ENCODE measurements at places on chromosomes 2 and 18.

DNA sequence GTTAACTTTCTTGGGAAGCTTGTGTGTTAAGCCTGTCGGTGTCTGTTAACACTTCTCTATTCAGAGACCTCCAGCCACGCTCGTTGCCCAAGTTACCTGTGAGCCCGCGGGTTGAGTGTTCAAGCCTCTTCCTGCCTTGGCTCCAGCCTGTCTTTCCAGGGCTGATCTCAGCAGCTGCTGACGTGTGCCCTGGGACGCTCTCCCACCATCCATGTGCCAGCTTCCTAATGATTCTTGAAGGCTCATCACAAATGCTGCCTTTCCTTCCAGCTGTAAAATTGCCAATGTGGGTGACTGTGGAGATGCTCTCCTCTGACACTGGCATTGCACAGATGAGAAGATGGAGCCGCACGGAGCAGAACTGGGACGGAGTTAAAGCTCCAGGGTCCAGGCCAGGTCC, 6.1 kb downstream of the RNF144A start:
- no peak for DNase-seq

- DNase-seq, result no peak
Measured at GRCh38 chr2:117359266-117359914, 455.1 kb upstream of the DDX18 start.

DNA sequence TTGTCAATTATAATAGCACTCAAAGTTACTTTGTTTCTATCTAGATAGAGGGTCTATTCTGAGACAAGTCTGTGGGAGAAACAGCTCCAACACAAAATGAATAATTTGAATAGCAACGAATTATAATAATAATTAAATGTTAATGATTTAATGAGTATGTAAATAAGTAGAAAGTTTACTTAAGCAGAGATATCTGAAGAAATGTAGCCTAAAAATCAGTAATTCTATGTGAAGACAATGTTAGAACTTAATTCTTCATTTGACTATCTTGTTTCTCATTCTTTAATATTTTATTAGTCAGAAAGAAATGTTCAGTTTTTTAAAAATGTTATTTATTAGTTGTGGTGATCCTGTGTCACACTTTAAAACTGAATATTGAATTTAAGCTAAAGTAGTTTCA, 161.2 kb downstream of the PLEKHA3 start:
- no peak for DNase-seq

- DNase-seq, result no peak
Measured at GRCh38 chr2:129752176-129752575, 227.3 kb upstream of the RAB6C start.

DNA sequence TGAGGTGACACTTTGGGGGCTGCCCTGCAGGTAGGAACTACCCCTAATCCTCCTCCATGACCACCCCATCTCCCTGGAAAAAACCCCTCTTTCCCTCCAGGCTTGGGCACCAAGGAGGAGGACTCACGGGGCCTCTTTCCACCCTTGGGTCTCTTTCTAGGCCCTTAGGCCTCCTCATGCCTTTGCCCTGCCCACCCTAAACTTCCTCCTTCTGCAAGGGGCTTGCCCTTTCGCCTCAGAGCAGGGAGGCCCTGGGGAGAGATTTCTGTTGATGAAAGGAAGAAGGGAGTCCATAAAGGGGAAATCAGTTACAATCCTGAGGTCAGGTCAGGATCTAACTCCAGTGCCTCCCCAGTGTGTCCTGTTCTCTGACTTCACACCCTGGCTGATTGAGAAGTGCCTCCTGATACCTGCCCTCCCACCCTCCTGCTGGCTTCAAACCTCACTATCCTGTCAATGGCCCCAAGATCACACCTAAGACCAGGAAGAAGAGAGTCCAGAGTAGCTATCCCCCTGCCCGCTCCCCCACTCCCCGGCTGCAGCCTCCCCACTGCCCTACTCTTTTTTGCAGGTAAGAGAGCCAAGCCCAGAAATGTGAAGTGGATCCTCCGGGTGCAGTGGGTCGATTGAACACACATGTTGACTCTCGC, 16.7 kb upstream of the TNS1 start:
- DNase-seq, result peak; percentile 33

DNA sequence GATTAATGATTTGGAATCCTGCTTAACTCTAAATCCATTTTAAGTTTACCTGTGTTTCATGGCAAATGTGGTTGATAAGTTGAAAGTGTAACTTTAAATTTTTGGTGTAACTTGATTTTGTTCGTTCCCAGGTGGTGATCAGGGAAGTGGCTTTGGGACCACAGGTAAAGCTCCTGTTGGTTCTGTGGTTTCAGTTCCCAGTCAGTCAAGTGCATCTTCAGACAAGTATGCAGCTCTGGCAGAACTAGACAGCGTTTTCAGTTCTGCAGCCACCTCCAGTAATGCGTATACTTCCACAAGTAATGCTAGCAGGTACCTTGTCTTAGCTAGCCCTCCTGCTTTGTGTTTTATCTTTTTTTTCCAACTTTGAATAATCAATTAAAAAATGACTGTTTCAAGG, 62.8 kb downstream of the AGFG1 start:
- DNase-seq, result no peak

DNA sequence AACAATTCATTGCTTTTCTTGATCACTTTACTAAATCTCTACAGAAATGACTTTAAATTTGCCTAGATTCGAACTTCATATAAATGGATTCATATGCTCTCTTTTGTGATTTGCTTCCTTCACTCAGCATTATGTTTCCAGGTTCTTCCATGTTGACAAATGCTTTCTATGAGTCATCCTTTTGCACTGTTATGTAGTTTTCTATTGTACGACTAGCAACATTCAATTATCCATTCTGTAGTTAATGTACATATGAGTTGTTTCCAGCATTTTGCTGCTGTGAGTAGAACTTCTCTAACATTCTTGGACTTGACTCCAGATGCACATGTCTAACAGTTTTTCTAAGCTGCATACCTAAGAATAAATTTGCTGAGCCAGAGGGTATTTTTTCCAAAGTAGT, 66.5 kb upstream of the NEUROD1 start:
- DNase-seq, result no peak

GRCh38 chr2:205370726-205371125, 311.6 kb upstream of the NRP2 start:
- DNase-seq, result no peak

DNA sequence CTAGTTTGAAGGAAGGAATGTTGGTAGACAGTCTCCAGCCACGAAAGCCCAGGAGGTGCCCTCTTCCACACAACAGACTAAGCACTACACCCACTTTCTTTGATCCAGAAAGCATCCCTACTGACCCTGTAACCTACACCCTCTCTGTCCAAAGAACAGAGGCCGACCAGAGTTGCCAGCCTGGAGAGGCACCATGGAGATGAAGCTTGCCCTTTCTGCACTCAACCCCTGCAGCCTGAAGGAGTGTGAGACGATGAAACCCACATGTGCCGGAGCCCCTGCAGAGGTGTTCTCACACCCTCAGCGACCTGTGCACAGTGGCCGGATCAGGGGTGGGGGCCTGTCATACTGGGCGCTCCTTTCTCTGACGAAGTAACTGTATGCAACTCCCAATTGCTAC, 136.3 kb downstream of the ZNF516 start:
- no peak for DNase-seq

Measured in hematopoietic multipotent progenitor cell treated with erythropoietin and hydrocortisone succinate and interleukin-3 and kit ligand, for 6 days (in vitro differentiated cells).